ENCODE measurements at places on chromosomes 11 and 22.

- DNase-seq = no peak
Measured at GRCh38 chr11:4960877-4961276, 5.4 kb upstream of the OR51A2 start.

GRCh38 chr11:111457731-111458368 lies 54.3 kb downstream of the BTG4 start:
- no peak for DNase-seq

DNA sequence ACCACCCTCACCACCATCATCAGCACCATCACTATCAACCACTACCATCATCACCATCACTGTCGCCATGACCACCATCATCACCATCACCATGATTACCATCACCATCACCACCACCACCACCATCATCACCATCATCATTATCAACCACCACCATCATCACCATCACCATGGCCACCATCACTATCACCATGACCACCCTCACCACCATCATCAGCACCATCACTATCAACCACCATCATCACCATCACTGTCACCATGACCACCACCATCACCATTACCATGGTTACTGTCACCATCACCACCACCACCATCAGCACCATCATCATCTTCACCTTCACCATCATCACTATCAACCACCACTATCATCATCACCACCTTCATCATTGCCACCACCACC lies 183.4 kb downstream of the SHANK2 start:
- no peak for DNase-seq

DNA sequence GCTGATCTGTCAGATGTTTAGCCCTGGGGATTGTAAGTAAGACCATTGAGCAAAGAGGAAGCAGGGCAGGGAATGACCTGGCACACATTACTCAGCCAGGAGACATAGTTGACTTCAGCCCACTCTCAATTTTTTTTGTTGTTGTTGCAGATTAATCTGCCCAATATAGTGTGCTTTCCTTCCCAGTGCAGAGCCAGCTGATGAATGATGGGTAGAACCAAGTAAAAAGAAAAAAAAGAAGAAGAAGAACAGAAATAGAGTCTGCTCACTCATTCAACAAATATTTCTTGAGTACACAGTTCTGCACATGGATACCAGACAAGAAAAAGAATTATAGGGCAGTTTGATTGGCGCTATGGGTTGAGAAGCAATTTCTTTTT lies 292.7 kb downstream of the ETS1 start:
- no peak for DNase-seq

DNA sequence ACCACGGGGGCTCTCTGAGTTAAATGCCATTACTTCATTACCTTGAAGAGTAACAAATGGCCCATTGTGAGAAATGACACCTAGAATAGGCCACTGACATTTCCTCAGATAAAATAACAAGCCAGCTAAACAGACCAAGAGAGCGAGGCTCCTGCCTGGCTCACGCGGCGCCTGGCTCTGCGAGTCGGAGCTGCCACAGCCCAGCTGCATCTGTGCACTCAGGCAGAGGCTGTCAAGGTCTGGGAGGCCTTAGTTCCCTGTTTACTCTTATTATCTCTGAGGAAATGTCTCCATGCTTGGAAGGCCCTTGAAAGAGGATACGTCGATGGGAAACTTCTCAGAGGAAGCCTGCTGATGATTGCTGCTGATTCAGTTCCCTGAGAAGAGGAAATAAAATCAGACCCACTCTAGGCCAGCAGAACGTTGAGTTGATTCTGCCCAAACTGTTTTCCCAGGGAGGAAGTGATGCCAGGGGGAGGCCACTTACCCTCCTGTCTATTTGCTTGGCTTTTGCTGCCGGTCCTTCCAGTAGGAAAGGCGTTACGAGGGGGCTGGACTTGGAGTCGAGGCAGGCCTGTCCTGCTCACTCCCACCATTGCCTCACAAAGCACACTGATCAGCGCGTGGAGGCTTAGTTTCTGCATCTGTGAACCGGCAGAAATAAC lies 208.8 kb downstream of the TBC1D22A start:
- no peak for DNase-seq

DNA sequence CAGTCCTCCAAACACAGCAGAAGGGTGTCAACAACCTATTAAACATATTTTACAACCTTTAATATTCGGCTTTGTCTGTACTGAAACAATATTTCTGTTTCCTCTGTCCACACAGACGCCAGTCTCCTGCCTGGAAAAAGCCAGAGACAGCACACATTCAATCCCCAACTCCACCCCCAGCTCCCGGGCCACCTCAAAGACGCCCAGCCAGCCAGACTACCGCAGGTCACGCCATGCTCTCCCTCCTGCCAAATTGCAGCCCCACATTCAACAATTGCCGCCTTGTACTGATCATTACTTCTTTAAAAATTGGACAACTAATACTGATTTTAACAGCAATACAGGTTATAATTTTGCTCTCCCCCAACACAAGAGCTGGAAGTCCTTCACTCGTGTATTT lies 1.2 kb downstream of the SERGEF start:
- no peak for DNase-seq
